ENCODE measurements at places on chromosomes 3 and 15.

- no peak for DNase-seq
Observed at GRCh38 chr3:7847021-7847420, 654.6 kb upstream of the LMCD1 start.

DNA sequence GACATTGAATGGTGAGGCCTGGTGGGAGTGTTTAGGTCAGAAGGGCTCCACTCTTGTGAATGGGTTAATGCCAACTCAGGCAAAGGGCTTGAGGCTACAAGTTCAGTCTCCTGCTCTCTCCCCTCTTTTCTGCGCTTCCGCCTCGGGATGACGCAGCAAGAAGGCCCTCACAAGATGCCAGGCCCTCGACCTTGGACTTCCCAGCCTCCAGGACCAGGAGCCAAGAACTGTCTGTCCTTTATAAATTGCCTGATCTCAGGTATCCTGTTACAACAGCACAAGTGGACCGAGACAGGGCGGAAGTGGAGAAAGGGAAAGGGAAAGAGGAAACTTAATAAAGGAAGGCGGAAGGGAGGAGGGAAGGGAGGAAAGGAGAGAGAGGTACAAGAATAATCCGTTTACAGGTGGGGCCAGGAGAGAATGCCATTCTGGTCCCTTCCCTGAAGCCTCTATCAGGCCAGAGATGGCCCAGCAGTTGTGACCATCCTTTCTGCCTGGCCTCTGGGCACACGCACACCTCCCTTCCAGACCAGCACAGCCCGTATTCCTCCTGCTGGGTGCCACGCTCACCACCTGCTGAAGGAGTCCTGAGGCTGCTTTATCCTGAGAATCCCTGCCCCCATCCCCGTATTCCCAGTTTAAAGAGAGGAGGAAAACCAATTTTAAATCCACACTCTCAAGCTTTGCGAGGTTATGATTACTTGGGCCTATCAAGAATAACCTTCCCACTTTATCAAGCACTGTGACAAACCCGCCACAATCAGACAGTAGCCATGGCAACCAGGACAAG, 64.2 kb downstream of the OXNAD1 start:
- DNase-seq, result no peak

DNA sequence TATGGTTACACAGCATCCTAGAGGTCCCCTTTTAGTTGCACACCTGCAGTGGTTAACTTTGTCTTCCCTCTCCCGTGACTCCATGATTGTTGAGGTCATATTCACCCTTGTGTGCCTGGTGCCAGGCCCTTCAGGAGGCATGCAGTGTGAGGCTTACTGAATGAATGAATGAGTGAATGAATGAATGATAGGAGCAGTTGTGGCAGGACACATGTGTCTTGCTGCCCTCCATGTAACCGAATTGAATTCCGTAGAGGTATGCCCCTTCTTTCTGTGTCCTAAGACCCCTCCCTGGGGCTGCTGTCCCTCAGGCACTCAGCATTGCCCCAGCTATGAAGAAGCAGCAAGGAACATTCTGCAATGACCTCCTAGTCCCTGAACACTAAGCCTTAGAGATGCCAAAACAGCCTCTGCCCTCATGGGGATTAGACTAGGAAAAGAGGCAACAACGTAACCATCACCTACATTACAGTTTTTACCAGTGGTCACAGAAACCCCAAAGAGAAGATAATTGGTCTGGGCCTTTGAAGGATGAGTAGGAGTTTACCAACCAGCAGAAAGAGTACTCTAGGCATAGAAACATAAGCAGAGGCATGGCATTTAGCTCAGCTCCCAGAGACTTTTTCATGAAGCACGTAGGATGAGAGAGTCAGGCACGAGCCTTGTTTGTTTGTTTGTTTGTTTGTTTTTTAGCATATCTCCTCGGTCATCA, 22.5 kb upstream of the CPNE9 start:
- DNase-seq, result no peak

- DNase-seq, result no peak
Observed at GRCh38 chr3:188513662-188514328, 359.8 kb downstream of the LPP start.

DNA sequence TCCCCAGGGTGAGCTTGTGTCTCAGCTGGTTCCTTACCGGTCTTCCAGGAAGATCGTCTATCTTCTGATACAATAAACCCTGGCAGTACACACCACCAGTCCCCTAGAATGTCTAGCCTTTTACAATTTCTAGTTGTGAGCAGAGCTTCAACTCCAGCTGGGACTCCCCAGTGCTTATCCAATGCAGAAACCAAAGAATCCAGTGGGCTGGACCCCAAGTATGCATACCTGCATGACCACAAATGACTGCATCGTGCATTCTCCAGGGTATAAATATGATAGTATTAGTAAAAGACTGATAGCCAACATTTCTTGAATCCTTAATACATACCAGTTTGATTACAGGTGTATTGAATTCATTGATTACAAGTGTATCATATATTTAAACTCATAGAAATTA, 176.0 kb downstream of the SATB1 start:
- no peak for DNase-seq

DNA sequence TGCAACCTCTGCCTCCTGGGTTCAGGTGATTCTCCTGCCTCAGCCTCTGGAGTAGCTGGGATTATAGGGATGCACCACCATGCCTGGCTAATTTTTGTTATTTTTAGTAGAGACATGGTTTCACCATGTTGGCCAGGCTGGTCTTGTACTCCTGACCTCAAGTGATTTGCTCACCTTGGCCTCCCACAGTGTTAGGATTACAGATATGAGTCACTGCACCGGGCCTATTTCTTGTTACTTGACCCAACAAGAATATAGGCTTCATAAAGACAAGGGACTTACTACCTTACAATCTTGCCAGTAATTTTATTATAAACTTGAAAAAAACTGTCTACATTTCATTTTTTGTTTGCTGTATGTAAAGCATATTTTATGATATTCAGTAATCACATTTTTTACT, 21.4 kb upstream of the ZBTB47 start:
- DNase-seq, result no peak

- no peak for DNase-seq
Observed at GRCh38 chr15:90259524-90259923, 5.9 kb upstream of the NGRN start.

GRCh38 chr3:188962253-188963247, 209.2 kb upstream of the TPRG1 start:
- DNase-seq, result no peak

DNA sequence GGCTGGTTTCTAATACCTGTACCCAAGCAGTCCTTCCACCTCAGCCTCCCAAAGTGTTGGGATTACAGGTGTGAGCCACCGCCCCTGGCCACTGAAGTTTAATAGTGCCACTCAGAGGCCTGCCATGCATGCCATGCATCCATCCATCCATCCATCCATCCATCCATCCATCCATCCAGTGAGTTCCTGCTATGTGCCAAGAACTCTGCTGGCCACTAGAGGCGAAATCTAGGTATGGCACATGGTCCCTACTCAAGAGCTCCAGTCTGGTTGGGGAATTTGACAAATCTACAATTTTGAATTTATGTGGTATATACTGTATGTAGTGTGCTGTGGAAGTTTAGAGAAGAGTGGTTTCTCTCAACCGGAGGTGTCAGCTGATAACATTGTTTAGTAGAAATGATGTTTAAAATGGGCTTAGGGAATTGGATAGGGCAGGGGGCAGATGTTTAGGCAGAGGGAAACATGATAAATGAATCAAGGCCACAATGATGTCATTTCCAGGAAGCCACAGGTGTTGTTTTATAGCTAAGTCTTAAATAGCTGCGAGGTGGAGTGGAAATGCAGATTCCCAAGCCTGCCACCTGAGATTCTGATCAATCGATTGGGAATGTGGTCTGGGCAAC, 384.4 kb upstream of the C2CD4B start:
- no peak for DNase-seq

GRCh38 chr3:65473736-65474135, 565.0 kb downstream of the MAGI1 start:
- DNase-seq, result no peak

DNA sequence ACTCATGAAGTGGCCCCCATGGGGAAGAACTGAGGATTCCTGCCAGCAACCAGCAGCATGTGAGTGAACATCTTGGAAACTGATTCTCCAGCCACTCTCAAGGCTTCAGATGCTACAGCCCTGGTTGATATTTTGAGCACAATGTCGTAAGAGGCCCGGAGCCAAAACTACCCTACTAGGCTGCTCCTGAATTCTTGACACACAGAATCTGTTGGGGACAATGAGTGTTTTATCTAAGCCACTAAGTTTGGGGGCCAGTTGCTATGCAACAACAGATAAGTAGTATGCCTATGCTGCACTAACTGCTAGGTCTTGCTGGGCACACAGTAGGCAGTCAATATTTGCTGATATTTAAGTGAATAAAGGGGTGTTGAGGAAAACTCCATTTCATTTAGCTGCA, 89.9 kb upstream of the CHL1 start:
- no peak for DNase-seq

DNA sequence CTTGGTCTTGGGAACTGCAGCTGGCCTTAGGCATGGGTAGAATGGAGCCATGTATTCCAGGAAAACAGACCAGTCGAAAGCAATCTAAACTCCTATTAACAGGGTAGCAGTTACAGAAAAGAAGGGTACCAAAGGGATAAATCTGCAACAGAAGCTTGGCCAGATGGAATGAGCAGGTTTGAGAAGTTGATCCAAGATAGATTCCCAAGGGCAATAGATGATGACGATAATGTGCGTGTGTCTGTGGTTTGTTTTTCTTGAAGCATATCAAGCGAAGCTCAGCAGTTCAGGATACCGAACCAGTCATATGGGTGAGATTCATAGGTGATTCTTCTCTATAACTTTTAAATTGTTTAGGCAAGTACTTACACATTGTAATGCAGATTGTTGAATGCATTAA, 203.8 kb upstream of the SEMA6D start:
- no peak for DNase-seq

- DNase-seq, result no peak
Observed at GRCh38 chr3:69948246-69948862, 51.2 kb upstream of the SAMMSON start.

- no peak for DNase-seq
Observed at GRCh38 chr3:20572473-20572872, 386.5 kb upstream of the SGO1 start.

DNA sequence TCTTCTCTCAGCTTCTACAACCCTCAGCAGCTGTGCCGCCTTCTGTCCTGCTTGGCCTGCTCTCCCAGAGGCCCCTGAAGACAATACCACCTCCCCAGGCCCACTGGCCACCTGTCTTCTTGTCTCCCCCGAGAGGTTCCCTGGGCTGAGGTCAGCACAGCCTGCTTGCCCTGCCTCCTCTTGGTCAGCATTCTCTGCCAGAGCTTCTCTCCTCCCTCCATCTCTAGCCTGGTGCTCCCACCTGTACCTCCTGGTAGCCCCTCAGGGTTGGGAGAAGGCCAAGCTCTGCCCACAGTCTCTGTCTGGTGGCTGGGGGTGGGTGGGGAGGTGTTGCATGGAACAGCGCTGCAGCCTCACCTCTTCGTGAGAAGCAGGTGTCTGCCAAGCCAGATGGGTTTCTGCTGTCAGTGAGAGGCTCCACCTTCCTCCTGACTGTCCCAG, 5.6 kb upstream of the ISLR start:
- no peak for DNase-seq

- DNase-seq, result no peak
Observed at GRCh38 chr3:144314946-144315345, 343.3 kb downstream of the DIPK2A start.

Data from SIG-M5 (cell line).